ENCODE measurements at places on chromosomes 2 and 18.

- DNase-seq = no peak
These were observed 122.4 kb downstream of the TNS1 start for GRCh38 chr2:217880287-217880889.

DNA sequence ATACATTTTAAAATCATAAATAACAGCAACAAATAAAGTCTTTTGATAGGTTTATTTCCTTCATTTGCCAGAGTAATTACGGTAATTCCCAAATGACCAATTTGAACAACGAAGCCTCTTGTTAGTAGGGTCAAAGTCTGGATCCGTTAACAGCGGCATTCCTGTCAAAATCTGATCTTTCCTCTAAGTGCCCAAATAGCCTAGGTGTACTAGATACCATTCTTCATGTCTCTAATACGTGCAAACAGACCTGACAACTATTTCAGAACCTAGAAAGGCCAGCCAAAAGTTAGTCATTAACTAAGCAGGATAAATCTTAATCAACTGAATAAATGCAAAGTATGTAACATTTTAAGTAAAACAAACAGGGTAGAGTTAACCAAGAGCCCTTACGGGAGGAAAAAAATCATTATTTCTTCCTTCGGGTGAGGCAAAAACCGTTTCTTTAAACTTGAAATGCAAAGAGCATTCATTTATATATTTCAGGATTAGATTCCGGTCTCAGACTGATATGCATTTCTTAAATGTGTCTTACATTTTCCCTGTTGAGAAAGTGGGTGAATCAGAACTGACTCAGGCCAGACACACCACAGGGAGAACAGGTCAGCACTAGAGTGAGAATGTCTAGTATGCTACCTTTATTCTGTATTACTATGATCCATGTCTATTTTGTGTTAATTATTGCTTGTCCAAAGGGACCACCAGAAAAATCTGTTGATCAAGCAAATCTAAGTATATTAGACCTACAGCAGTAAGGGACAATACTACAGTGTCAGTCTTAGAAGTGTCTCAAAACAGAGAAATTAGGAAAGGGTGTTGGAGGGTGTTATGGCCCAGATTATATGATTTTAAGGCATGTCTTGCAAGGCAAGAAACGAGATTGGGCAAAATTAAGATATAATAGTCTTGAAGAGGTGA, 141.5 kb upstream of the NDUFV2 start:
- DNase-seq = no peak

DNA sequence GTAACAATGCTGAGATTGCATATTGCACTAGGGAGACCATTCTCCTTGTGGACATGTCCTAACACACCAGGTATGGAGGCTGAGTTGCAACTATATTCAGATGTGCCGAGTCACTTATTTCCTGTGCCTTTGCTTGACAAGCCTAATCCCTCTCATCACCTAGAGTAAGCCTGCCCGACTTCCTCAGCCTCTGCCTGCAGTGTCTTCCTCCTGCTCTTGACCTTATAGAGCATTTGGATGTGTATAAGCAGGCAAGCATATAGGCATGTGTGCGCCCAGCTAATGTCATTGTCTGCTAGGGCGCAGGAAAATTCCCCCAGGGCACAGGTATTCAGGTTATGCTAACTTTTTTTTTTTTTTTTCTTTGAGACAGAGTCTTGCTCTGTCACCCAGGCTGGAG, 316.9 kb downstream of the CDH2 start:
- DNase-seq = no peak

GRCh38 chr2:22879009-22879863, 505.7 kb upstream of the KLHL29 start:
- no peak for DNase-seq

GRCh38 chr18:56647951-56648893, 2.9 kb upstream of the WDR7 start:
- no peak for DNase-seq
